ENCODE measurements at places on chromosomes 11 and 22.

- DNase-seq, result no peak
Observed at GRCh38 chr11:36258730-36259360, 30.4 kb downstream of the COMMD9 start.

GRCh38 chr11:113411536-113411935, 24.0 kb downstream of the ANKK1 start:
- DNase-seq, result no peak

- no peak for DNase-seq
Observed at GRCh38 chr22:43824724-43825420, 12.8 kb upstream of the EFCAB6 start.

- DNase-seq, result no peak
Observed at GRCh38 chr11:12528487-12528886, 145.7 kb upstream of the TEAD1 start.

GRCh38 chr11:70760416-70761020, 362.2 kb downstream of the CTTN start:
- no peak for DNase-seq

- peak; percentile 86 for DNase-seq
Observed at GRCh38 chr11:77473801-77474683, at the start of gene PAK1. Gene PAK1, minus strand, starts transcription at chr11:77474094. Its CDS starts 81,574 bp downstream, at chr11:77392520.

DNA sequence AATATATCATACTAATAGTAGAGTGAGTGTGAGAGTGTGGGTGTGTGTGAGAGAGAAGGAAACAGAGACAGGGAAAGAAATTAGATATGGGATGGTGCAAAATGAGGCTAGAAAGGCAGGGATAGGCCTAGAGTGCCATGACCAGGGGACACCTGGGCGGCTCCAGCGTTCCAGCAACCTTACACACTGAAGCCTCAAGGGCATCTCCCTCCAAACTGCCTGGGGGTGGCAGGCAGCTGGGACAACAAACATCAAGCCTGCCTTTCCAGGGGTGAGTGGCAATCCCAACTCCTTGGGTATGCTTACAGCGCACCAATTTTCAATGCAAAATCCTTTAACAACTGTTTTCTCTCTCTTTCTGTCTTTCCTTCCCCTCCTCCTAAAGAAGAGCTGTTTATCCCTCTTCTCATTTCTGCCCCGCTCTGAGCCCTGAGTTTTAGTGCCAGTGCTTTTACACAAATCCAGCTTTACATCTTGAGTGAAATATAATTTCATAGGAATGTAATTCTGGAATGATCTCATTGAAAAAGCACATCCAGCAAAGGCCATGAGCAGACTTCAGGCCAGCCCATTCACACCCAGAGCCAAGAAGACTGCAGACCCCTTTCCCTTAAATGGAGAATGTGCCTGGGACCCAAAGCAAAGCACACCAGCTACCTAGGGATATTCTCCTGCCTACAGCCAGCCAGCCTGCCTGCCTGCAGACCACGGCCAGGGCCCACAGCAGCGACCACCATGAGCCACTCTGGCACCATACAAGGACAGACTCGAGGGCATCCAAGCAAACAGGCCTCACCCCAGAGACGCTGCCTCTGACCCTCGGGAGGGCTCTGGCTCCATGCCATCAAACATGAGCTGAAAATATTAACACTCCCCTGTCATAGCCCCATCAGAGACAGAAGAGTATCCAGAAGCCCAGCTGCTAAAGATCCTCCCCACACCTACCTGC, 90.3 kb downstream of the RPL27A start:
- DNase-seq, result no peak

- no peak for DNase-seq
Observed at GRCh38 chr22:38653741-38654140, 2.5 kb downstream of the FAM227A start.

DNA sequence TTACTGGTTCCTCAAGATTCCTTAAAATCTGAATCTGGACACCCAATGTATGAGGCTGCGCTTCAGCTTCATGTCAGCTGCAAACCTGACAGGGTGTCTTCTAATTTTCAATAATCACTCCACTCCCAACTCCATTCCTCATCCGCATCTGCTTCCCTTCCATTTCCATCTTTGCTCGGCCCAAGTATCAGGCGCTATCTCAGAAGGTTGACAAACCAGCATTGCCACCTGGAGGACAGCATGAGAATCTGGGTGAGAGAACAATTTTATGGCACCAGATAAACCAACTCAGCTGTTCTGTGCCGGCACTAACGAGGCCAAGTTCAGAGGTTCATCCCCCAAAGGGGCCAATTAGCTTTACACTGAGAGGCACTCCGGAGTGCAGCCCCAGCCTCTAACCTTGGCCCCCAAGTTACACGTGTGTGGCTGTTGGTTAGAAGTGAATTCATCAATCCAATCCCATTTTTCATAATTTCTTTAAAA, 79.1 kb upstream of the LMO2 start:
- DNase-seq, result no peak

- DNase-seq, result no peak
Observed at GRCh38 chr11:47607380-47607779, 13.2 kb upstream of the C1QTNF4 start.

DNA sequence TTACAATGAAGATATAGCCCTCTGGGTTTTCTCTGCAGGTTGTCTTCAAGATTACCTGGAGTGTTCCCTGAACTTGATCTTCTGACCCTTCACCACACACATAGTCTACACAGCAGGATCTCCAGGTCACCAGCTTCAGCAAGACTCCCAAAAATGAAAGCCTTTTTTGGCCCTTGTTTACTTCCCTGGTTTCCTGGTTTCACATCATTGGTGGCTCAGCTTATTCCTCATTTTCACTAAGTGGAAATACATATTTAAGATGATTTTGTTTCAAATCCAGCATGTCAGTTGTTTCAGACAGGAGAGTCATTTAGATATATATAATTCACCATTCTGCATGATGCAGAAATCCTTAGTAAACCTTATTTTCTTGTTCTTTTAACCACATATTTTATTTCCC, 41.6 kb upstream of the MPEG1 start:
- DNase-seq, result no peak

DNA sequence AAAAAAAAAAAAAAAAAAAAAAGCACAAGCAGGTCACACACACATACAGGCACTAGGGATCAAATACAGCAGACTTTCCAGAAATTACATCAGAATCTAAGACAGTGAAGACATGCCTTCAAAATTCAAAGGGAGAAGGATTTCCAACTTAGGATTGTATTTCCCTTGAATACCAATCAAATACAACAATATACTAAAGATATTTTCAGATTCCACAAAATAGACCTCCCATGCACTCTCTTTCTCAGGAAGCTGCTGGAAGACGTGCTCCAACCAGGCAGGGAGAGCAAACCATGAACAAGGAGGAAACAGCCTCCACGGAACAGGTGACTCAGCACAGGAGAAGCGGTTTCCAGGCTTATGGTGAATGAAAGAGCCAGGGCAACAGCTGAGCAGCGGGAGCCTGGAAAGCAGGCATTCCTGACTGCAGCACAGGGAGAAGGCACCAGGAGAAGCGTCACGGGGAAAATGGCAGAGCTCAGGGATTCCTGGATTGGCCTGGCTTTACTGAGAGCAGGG, 32.0 kb downstream of the TMEM184B start:
- no peak for DNase-seq
